Retinal pigment epithelial cell (primary cell): ENCODE measurements at places on chromosomes 5 and 9.

DNA sequence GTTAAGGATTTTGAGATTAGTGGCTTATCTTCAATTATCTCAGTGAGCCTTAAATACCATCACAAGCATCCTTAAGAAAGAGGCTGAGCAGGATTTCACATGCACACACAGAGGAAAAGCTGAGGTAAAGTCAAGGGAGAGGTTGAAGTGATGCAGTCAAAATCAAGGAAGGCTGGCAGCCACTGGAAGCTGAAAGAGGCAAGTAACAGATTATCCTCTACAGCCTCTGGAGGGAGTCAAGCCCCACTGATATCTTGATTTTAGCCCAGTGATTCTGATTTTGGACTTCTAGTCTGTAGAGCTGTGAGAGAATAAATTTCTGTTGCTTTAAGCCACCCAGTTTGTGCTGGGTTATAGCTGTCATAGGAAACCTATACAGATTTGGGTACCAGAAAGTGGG lies 80.1 kb downstream of the ANKRD31 start:
- DNase-seq = no peak

- DNase-seq = no peak
Measured at GRCh38 chr5:4735261-4735660, 404.9 kb upstream of the ADAMTS16 start.

DNA sequence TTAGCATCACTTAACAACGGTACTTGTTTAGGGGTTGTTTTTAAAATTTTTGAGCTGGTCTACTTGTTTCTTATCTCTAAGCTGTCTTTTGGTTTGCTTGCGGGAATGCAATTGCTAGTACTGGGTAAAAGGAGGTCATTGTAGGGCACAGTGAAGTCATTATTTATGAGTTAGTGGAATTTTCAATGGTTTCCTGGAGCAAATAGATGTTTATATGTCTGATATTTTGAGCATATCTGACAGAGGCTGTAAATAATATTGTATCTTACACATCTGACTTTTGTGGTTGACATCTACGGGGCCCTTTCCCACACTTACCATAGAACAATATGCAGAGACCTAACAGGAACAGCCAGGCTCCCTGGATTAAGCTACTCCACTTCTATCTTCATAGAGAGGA lies 90.4 kb upstream of the IL6ST start:
- DNase-seq = no peak

DNA sequence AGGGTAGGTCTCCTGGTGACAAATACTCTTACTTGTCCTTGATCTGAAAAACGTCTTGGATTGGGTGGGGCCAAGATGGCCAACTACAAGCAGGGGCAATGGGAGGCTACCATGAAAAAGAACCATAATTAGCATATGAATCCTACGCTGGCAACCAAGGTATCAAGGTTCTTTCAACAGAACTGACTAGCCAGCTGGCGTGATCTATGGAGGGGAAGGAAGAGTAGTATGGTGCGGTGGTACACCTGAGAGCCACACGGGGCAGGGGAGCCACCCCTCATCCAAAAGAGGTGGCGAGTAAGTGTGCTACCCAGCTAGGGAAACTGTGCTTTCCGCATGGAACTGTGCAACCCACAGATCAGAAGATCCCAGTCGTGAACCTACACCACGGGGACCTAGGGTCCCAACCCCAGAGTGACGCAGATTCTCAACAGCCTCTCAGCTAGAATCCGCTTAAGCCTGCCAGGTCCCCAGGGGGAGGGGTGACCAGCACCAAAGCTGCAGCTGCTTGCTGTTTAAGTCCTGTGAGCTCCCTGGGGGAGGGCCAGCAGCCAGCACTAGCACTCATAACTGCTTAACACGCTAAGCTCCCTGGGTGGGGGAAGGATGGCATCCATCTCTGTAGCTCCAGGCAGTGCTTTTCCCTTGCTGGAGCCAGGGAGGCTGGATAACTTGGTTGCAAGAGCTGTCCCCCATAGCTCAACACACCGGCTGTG lies 334.8 kb downstream of the FBXL17 start:
- peak; percentile 42 for DNase-seq

DNA sequence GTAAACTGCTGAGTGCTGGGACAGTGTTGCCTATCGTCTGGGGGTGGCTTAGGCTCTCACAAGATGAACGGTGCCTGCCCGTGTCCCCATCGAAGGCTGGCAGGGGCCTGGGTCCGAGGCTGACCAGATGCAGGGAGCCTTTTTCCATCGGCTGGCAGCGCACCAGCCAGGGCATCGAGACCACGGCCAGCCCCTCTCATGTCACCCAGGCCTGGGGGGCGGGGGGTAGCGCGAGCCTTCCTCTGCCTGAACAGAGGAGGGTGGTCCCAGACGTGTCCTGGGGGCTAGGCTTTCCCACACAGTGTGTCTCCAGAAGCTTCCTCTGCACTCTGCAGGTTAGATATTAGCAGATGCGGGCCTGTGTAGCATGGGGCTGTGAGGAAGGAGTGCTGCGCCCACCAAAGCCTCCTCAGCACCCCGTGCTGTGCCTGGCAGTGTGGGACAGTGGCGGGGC lies 17.3 kb downstream of the FGD3 start:
- DNase-seq = no peak

DNA sequence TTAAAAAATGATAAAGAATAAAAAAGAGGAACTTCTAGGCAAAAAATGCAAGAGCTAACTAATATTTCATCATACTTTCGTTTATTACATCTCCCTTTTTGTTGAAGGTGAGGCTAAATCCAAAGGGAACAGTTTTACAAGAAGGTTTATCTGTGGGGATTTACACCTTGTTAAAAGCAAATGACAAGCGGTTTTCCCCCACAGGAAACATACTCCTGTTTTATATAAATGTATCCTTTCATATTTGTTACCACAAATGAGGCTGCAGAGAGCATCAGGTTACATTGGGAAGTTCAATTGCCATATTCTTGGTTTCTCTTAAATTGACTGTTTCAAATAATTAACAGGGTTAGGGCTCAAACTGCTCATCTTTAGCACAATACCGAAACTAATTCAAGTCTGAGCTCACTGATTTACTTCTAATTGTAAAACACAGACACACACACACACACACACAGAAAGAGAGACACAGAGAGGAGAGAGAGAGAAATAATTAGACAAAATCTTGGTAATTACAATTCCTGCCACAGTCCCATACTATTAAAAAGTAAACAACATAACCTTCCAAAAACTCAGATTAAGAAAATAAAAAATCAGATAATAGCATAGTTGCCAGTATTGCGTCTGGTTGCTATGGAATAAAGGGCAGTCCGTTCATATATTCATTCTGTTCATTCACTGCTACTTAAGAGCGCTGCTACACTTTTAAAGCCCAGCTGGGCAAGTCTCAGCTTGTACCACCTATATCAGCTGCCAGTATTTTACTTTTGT lies 17.1 kb downstream of the RFX3 start:
- no peak for DNase-seq

DNA sequence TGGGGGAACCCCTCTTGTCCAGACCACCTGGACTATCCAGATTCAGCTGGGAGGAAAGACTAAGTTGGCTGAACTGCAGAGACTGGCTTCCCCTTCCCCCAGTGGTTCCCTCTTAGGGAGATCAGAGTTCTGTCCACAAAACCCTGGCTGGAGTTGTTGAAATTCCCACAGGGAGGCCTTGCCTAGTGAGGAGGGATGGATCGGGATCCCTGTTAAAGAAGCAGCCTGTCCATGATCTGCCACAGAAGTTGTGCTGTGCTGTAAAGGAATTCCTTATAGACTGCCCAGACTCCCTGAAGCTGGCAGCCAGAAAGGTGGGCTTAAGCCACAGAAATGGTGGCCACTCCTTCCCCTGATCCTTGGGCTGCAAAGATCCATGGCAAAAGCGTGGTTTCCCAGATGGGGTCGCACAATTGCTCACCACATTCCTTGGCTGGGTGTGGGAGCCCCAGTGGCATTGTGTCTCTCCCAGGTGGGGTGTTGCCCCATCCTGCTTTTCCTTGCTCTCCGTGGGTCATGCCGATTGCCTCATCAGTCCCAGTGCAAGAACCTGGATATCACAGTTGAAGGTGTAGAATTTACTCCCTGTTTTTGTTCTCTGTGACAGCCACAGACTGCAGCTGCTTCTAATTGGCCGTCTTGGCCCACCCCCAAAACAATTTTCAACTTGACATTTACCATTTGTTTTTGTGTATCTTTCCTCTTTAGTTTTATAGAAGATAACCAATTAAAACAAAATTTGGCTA lies 342.4 kb downstream of the FGF10 start:
- DNase-seq = no peak

DNA sequence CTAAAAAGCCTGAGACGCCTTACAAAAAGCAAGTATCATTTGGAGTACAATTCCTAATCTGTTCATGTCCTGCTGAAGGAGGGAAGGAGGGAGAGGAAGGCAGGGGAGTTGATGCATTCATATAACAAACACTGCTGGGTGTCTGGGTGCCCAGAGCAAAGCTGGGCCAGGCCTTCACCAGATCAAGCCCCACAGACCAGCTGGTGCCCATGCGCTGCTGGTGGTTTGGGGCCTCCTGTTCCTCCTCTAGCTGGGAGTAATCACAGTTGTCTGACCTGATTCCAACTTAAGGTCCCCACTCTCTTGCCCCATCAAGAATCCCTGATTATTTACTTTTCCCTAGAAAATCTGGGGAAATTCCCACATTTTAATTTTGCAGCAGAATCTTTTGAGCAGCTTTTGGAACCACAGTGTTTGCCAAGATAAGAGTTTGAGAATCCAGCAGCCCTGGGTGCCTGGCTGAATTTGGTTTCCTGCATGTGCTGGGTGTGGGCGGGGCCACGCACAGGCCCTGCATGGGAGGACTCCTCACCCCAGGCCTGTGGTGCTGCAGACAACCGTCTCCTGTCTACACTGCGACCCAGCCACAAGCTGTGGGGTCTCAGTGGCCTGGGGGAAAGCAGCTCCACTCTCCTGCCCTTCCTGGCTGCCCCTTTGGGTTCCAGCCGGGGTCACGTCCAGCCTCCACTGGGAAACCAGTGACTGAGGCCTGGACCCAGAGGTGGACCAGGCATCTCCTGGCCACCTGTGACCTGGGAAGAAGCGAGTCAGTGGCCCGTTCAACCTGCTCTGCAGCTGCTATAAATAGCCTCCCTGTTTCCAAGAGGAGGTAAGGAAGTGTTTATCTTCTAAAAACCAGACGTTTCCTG lies 47.5 kb downstream of the NEURL1B start:
- no peak for DNase-seq

- no peak for DNase-seq
Measured at GRCh38 chr9:38227656-38228055, 158.6 kb upstream of the SHB start.

- no peak for DNase-seq
Measured at GRCh38 chr9:113632776-113633590, 169.5 kb downstream of the RGS3 start.

DNA sequence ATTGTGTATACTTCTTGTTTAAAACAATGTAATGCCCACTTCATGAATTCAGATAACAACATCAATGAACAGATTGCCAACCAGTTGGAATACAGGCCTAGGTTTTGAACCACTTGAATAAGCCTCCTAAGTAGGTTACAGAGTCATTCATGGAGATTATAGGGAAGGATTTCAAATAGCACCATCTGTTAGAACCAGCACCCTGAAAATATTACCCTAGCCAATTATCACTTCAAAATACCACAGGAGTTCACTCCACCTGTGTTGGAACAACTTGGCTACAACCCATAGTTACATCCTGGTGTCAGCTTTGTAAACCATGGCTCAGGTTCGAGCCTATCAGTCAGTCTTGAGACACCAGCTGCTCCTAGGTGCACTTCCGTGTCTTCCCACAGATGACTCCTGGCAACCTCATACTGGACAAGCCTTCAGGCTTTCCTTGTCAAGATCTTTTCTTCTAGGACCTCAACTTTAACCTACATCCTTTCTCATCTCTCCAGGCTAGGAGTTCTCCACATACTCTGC lies 350.0 kb downstream of the DEPDC1B start:
- DNase-seq = no peak

DNA sequence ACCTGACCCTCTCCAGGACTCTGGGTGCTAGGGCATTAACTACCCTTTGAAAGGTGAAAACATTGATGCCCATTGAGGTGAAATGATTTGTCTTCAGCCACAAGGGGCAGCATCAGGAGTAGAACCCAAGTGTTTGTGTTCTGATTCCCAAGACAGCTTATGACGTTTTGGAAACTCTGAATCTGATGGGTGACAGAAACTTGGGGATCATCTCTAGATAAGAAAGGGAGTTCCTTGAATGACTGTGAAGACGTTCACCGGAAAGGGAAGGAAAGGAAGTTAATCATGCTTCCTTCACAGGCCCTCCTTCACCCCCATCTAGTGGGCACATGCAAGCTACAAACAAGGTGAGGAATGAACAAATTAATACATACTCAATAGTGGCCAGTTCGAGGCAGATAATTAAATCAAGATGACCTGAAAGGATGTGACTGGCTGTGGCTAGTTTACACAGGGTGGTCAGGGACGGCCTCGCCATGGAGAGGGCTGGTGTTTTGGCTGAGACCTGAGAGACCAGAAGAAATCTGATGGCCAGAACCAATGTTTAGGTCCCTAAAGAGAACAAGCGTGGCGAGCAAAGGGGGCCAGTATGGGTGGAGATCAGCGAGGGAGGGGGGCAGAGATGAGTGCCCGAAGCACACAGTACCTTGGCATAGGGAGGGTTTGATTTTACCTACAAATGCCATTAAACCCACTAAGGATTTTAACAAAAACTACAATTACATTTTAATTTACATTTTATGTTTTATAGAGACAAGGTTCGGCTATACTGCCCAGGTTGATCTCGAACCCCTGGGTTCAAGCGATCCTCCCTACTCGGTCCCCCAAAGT lies 937 bp upstream of the SLC26A2 start:
- no peak for DNase-seq

DNA sequence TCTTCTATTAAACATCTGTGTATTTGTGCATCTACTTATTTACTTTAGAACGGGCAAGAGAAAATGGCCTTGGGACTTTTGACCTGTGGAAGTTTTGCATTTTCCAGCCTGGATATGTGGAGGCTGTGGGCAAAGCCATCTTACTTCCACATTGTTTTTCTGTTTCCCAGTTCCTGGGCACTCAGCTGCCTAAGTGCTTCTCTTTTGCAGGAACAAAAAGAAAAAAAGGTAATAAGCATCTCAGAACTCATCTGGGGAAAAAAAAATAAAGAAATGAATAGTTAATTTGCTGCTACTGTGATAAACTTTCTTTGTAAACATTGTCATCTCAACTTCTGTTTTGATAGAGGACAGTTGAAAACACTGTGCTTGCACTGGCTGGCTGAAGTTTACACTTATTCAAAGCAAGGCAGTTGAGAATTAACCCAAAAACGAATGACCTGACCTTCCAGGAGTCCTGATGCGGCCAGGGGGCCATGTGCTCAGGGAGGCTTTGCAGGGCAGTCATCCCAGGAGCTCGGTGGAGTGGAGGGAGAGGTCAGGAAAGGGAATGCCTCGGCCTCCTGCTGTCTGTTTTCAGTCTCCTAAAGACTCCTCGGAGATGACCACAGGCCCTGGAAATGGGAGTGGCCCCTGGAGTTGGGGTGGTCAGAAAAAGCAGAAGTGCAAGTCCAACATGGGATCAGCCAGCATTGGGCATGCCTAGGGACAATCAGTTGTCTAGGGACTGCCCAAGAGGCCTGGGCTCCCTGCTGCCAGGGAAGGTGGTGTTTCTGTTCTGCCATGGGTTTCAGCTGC lies 75.5 kb downstream of the RAI14 start:
- no peak for DNase-seq
